ENCODE measurements at places on chromosomes 7 and 10.

- no peak for DNase-seq
Measured at GRCh38 chr7:128034825-128035224, 3.6 kb upstream of the LRRC4 start.

GRCh38 chr7:150432915-150433892, 17.2 kb upstream of the GIMAP8 start:
- DNase-seq: peak; percentile 17

- peak; percentile 40 for DNase-seq
Measured at GRCh38 chr7:74269757-74270277, 15.6 kb upstream of the RFC2 start.

DNA sequence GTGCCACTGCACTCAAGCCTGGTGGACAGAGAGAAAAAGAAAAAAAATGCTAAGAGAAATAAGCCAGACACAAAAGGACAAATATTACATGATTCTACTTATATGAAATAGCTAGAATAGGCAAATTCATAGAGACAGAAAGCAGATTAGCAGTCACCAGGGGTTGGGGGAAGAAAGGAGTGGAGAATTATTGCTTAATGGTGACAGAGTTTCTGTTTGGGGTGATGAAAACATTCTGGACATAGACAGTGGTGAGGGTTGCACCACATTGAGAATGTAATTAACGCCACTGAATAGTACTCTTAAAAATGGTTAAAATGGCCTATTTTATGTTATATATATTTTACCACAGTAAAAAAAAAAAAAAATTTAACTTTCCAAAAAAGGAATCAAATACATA, 6.4 kb upstream of the NT5C2 start:
- no peak for DNase-seq

DNA sequence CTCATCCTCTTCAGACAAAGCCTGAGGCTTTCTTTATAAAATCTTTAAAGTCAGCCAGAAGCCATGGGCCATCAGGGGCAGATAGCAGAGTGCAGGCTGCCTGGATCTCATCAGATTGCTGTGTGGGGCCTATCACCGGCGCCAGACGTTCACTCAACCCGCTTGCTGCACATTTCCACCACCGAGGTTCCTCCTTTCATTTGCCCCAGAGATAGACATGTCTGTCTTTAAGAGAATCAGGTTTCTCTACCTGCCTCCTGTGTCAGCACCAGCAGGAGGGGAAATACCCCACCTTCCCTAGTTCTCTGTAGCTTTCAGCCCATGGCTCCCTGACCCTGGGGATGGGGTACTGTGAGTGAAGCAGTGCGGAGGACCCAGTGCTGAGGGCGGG, 22.0 kb downstream of the SLC18A2 start:
- DNase-seq: no peak

- peak; percentile 33 for DNase-seq
Measured at GRCh38 chr10:130341356-130341755, 205.2 kb downstream of the GLRX3 start.

DNA sequence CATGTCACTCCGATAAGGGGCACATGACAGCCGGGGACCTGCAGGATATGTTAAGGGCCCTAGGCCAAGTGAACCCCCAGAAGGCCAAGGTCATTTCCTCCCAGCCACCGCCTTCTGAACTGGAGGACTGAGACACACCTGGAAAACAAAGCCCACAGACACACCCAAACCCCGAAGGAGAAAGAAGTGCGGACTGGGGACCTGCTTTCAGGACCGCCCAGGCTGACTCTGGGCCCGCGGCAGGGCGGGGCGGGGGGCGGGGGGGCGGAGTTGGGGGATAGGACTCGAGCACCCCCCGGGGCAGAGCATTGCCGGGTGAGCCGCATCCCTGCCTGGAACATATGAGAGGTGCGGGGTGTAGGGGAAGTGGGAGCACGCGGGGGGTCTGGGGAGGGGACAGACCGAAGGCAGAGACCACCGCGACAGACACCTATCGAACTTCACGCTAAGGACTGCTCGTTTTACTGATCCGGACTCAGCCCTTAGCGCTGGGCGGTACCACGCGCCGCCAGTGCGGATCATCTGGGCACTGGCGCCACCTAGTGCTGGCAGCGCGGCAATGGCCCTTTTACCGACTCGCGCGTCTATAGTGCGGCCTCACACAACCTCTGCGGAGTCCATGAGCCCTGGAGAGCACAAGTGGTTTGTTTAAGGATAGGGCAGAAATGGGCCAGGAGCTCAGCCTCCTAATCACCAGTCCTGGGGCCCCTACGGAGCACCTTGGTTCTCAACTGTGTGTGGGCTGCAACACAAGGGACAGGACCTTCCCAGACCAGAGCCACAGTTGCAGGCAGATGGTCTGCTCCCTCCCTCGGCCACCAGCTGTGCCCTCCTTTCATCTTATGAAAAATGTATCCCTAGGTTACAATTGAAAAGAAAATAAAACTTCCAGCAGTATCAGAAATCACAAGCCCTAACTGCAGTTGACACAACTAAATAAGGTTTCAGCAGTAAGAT, 157.6 kb downstream of the HERPUD2 start:
- DNase-seq: peak; percentile 91

- DNase-seq: no peak
Measured at GRCh38 chr7:42689626-42690025, 222.2 kb downstream of the C7orf25 start.

- DNase-seq: no peak
Measured at GRCh38 chr7:117830422-117830954, 42.8 kb downstream of the CTTNBP2 start.

GRCh38 chr10:51846856-51847506, 147.6 kb upstream of the CSTF2T start:
- DNase-seq: no peak

DNA sequence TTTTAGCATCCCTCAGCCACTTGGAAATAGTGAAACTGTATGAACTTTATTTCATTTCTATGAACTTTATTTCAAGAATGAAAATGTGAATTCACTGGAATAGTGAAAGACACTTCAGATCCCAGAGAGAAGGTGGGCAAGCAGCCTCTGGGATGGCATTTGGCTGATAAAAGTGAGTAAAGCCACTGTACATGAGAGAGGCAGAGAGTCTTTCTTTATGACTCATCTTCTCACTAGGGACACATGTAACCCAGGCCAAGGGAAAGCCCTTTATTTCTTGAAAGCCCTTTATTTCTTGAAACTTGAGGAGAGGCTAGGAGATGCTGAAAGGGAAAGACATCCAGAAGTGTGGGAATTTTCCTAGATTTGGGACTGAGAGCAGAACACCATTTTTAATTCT, 148.9 kb upstream of the SMIM30 start:
- no peak for DNase-seq

GRCh38 chr10:122525788-122526187, 34.8 kb upstream of the DMBT1 start:
- no peak for DNase-seq
